ENCODE measurements at places on chromosomes 11 and 22.

DNA sequence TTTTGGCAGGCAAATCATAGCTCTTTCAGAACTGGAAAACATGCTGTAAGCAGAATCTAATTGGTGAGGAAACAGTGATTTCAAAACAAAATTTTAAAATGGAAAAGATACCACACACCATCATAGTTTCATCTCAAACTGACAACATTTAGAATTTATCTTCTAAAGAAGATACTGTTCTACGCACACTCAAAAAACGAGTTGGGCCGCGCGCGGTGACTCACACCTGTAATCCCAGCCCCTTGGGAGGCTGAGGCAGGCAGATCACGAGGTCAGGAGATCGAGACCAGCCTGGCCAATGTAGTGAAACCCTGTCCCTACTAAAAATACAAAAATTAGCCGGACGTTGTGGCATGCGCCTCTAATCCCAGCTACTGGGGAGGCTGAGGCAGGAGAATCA, 44.2 kb upstream of the ADSL start:
- no peak for DNase-seq

- no peak for DNase-seq
These were observed 8.6 kb downstream of the THYN1 start for GRCh38 chr11:134244593-134244992.

DNA sequence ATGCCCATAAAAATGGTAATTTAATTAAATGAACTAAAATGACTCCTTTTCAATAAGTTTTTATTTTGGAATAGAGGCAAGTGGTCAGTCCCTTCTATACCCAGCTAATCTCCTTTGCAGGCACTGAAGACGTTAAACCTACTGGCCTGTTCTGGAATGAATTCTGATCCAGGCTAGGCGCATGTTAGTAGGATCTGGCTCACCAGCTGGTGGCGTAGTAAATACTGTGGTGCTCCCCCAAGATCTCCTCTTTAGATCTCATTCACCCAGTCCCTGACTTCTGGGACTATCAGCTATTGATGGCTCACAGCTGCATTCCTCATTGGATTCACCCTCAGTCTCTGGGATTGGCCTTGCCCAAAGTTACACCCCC, 173.7 kb upstream of the DDI1 start:
- DNase-seq, result no peak

DNA sequence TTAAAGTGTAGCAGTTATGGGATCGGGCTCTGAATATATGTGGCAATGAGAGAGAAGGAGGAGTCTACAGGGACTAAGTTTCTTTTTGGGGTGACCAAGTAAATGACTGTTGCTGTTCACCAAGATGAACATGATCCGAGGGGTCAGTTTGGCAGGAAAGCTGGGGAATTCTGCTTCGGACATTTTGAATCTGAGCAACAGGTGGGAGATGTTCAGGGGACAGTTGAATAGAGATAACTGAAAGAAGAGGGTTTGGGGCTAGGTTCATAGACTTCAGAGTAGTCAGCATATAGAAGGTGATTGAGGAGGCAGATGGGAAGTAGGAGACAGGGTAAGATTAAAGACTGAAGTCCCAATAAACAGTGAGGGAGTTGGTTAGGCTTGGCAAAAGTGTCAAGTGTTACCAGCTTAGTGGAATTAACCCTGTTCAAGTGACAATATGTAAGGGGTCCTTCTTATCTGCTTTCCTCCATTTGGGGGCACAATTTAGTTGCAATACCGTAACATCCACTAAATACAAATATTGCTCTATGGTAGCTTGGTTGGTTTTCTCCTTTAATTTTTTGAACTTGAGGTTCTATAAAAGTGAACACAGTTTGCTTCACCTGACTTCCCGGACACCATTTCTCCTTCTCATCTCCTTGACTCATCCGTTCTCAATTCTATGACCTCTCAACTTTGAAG, 2.9 kb upstream of the ENTHD1 start:
- no peak for DNase-seq

GRCh38 chr11:109789901-109790300, 303.3 kb upstream of the ZC3H12C start:
- DNase-seq, result no peak

DNA sequence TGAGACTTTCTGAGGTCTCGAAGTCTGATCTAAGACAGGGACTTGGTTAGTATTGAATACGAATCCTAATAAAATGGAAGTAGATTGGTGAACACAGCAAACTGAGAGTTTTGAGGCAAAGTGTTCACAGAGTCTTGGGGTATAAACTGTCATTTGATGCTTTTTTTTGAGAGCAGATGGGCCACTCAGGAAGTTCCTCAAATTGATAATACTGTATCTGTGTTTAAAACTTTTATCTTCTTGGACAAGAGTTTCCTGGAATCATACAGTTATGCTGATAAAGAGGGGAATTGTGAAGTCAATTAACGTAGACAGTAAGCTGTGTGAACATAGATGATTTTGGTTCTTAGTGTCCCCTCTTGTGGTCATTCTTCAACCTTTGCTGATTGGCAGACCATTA, 80.0 kb upstream of the CLPB start:
- DNase-seq, result no peak

GRCh38 chr22:17359501-17359900, 9.8 kb upstream of the CECR2 start:
- DNase-seq, result no peak

GRCh38 chr22:29503811-29504372, 23.9 kb downstream of the NEFH start:
- no peak for DNase-seq

DNA sequence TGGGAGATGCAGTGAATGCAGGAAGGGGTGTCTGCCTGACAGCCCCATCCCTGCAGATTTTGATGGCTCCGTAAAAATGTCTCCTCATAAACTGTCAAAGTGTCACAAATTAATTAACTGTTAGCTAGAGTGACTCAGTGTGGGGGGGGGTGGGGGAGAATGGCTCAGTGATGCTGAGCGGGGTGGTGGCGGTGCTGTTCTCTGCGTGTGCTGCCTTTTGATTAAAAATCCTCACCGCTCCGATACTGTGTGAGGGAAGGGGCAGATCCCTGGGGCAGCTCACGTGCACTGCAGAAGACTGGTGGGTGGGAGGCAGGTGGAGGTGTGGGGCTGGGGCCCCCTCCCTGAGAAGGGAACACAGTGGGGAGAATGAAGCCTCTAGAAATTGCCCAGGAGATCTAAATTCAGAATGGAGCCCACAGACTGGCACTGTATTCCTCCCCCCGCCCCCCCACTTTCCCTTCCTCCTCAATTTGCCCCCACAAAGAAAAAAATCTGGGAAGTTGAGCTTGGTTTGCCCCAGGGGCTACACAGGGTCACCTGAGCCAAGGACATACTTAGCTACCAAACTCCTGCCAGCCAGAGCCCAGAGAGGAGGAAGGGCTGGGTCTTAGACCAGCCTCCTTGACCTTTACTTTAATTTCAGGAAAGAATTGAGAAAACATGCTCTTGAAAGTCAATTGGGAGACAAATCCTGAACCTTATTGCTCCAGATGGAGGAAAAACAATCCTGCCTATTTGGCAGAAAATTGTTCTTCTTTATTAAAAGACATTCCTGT, 39.8 kb downstream of the DRD2 start:
- no peak for DNase-seq

DNA sequence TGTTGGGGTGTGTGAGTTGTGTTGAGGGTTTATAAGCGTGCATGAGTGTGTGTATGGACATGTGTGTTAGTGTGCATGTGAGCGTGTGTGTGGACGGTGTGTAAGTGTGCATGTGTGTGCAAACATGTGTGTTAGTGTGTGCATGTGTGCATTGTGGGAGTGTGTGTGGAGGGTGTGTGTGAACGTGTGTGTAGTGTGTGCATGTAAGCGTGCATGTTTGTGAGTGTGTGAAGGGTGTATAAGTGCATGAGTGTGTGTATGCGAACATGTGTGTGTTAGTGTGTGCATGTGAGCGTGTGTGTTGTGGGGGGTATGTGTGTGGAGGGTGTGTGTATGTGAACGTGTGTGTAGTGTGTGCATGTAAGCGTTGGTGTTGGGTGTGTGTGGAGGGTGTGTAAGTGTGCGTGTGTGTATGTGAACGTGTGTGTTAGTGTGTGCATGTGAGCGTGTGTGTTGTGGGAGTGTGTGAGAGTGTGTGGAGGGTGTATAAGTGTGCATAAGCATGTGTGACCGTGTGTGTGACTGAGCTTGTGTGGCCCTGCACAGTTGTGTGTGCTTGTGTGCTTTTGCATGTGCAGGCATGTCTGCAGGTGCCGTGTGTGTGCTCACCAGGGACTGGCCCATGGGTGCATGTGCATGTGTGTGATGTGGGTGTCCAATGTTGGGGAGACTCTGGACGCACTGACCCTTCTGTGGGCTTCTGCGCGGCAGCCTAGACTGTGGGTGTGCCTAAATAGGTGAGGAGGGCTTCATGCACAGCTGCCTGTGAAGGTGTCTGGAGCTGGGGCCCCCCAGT, 866.2 kb downstream of the TBC1D22A start:
- DNase-seq, result no peak

DNA sequence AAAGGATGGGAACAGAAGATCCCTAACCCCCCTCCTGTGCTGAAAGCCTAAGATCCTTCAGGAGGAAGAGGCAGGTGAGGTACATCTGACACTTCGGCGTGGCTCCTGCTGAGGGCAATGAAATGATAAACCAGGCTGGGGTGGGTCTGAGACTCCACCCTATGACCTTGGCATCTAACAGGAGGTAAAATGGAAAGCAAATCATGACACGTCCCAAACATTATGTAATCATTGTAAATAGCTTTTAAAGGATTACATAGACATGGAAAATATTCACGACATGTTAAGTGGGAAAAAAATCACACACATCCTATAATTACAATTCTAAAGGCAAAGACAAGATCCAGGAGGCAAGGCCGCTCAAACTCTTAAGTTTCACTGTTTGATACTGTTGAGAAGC, 70.5 kb downstream of the LINC01488 start:
- DNase-seq, result no peak

DNA sequence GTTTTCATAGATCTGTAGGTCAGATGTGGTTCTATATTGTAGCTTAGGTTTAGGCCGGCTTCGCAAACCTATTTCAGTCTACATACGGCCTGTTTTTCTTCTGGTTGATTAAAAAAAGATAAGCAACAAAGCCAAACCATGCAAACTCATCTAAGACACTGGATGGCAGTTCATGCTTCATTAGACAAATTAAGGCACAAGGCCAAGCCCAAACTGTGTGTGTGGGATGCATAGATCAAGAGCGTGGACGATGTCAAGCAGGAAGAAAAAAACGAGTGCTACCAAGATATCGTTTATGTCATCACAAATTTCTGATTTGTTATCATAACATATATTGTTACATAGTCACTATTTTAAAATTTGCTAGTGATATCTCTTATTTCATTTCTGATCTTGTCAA, 357.6 kb upstream of the KIRREL3 start:
- no peak for DNase-seq

GRCh38 chr22:45502215-45503049, at the start of gene FBLN1:
Gene FBLN1, plus strand, starts transcription at chr22:45502883. Its CDS starts 103 bp downstream, at chr22:45502986.
- no peak for DNase-seq
